ENCODE measurements at places on chromosomes 1 and 21.

GRCh38 chr1:102472520-102472919 is 475.8 kb upstream of the OLFM3 start:
- DNase-seq = no peak

DNA sequence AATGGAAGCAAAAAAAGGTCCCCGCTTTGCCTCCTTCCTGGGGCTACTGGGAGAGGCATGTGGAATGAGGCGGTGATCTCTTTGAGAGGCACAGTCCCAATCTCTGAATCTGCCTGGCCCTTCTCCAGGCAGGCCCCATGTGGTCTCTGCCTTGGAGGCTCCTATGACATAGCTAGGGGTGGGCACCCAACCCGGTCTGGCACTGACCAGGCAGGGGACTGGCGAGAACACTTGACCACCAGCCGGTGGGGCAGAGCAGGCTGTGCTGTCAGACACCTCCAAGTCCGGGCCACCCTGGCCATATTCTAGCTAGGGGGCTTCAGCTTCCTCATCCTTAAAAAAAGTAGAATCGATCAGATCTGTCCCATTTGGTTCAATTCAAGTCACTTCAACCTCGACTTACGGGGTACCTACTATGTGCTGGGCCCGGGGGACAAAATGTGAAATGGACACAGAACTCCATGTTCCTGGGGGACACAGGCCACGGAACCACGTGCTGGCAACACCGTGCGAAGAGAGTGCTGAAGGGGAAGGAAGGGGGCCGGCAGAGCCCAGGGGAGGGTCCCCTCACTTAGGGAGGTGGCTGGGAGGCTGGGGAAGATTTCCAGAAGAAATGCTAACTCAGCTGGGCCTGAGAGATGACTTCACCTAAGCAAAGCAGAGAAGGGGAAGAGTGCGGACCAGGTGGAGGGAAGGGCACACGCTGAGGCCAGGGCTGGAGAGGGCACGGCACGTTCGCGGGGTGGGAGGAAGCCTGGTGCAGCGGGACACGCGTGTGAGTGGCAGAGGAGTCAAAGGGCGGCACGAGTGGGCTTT is 33.3 kb downstream of the HSPG2 start:
- no peak for DNase-seq

DNA sequence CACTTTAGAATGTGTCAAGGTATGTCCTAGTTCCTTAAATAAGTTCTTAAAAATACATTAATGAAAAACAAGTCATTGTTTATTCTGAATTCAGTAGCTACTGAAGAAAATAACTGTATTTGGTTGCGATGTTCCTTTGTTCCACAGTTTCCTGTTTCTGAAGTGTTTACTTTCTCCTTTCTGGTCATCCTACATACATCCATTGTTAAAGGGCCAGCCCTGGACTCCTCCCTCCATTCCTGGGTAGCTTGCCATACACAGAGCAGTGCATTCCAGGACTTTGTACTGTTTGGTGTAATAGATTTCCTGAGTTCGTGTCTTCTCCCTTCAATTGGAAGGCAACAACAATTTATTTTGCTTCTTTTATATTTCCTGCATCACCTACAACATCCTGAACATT is 845.4 kb upstream of the CXADR start:
- DNase-seq = no peak

DNA sequence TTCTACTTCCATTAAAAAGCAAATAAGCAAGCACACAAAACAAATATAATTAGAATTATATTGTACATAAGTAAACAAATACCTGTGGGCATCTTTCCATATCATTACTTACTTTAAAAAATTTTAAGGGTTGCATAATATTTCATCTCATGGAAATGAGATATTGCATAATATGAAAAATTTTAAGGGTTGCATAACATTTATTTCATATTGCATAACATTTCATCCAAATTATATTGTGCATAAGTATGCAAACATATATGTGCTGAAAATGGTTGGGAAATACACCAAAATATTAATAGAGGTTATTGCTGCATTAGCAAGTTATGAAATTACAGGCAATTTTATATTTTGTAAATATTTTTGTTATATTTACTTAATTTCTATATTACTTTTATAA is 213.7 kb downstream of the KCNH1 start:
- no peak for DNase-seq

GRCh38 chr1:152162792-152163463 is 3.9 kb upstream of the RPTN start:
- DNase-seq = no peak

GRCh38 chr1:193179094-193179493 is 7.3 kb downstream of the B3GALT2 start:
- no peak for DNase-seq

GRCh38 chr1:981491-981954 is 370 bp downstream of the PERM1 start:
- DNase-seq = no peak
